ENCODE measurements at places on chromosomes 12 and 14.

- DNase-seq: no peak
Observed at GRCh38 chr12:122872815-122873361, 23.0 kb downstream of the VPS37B start.

GRCh38 chr14:51147183-51147582, 52.3 kb upstream of the TRIM9 start:
- DNase-seq: no peak

DNA sequence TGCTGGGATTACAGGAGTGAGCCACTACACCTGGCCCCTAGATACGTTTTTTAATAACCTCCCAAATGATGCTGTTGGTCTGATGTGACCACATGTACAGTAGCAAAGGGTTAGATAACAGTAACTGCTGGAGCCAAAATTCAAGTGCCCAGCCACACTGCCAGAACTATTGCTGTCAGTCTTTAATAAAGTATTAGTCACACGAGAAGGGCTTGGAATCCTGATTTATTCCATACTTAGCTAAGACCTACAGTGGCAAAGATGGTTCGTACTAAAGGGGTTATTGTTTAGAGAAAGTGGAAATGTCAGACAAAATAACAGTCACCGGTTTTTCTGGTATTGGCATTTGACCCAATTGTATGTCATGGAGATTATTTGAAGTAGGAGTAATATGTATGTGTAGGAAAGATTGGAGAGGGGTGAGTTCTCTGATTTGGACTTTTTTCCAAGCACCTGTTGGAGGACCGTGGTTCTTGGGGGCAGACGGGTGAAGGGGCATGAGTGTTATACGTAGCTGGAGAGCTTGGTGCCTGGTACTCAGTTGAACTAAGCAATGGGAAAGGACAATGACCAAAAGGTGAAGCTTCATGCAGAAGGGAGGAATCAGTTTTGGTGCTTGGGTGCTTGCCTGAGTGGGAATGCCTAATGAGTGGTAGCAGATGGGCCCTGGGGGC, 9.7 kb downstream of the TUBA1C start:
- DNase-seq: no peak

DNA sequence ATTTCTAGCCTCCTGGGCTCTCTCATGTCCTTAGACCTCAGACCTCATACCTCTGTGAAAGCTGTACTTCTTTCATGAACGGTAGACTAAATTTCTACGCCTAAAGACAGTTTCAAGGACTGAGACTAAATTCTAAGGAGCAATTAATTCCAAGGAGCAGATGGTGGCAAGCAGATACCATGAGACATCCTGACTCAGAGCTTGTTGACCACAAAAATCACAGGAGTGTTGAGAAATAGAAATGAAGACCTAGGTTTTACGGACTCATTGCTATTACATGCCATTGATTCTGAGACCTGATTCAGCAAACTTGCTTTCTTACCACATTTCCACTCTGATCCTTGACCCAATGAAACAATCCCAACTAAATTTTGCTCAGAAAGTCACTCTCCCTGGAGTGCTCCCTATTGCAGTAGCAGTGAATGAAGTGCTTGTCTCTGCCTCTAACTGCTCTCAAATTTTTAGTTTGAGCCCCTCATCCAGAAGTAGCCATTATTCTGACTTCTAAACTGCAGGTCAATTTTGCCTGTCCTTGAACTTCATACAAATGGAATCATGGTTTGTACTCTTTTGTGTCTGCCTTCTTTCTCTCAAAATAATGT, 52.0 kb downstream of the PEX5 start:
- no peak for DNase-seq

GRCh38 chr12:2541631-2542204, 253.1 kb upstream of the FKBP4 start:
- DNase-seq: no peak

- peak; percentile 66 for DNase-seq
Observed at GRCh38 chr12:114662512-114663177, 21.3 kb downstream of the TBX3 start.

DNA sequence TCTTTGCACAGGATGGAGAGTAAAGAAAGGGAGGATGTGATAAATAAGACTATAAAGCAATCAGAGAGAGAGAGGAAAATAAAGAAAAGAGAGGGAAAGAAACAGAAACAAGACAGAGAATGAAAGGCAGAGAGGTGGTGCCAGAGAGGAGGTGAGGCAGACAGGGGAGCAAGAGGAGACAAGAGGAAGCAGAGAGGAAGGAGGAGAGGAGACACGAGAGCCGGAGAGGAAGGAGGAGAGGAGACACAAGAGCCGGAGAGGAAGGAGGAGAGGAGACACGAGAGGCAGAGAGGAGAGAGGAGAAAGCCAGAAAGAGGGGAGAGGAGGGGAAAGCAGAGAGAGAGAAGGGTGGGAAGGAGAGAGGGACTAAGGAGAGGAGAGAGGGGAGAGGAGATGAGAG, 125.2 kb downstream of the PAPOLA start:
- no peak for DNase-seq

DNA sequence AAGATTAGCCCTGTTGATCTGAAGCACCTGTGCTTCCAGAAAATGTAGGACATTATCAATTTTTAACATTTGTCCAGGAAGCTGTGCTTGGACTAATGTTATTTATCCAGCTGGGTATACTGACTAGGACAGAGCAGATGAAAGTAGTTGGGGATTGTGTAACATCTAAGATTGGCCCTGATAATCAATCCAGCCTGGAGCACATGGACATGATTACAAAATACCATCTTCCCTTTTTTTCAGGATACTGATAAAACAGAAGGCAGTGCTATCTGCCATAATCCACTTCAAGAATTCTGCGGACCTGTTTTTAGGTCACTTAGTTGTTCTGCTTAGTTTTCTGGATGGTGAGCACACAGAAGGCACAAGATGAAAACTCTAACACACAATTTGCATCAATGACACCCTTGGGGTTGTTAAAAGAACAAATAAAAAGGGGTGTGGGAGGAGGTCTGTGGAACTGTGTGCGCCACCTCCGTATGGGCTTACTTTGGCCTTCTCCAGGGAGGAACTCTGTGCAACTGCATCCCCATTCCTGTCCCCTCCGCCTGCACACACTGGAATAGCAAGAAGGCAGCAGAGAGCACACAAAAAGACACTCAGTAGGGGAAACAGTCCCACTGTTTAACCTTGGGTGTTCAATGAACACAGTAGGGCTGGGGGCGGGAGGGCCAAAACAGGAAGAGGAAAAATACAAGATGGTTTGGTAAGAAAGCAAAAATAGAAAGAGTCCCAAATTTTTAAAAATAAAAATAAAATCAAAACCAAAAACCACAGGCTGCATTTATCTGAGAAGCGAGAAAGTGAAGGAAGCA, 31.1 kb upstream of the DUSP6 start:
- DNase-seq: no peak

- no peak for DNase-seq
Observed at GRCh38 chr12:129152351-129153104, 299.2 kb downstream of the GLT1D1 start.

DNA sequence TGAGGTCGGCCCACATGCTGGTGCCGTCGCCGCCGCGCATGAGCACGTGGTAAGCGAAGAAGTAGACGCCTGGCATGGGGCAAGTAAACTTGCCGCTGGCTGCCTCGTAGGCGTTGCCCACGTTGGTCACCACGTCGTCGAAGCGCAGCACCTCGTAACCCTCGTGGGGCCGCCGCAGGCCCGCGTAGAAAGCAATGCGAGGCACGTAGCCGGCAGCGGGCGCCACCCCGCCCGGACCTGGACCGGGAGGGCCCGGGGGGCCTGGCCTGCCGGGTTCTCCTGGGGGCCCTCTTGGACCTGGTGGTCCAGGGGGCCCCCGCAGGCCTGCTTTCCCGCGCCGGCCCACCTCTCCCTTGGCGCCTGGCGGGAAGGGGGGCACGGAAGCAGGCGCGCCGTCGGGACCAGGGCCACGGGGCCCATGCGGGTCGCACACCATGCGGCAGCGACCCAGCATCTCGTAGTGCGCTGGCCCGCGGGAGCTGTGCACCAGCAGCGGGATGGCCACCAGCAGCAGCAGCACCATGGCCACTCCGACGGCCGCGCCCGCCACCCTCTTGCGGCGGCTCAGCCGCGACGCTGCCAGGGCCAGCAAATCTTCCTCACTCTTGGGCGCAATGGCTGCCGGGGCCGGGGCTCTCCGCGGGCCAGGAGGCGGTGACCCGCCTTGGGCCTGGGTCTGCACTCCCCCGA, 888 bp downstream of the C1QL4 start:
- DNase-seq: no peak

DNA sequence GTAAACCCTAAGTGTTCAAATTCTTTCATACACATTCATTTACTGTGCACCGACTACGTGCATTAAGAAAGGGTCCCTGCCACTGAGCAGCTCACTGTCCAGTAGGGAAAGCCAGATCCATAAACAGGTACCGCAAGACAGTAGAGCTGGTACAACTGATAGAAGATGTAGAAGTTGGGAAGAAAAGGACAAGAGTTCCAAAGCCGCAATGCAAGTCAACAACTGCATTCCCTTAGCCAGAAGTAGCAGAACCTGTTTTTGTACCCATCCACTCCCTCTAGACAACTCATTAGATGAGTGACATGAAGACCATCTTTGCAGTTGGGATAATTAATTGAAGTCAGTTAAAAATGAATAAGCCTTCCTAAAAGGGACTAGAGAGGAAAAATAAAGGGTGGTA, 1.3 kb downstream of the SENP1 start:
- DNase-seq: no peak

GRCh38 chr14:104244221-104245011, 106.0 kb downstream of the KIF26A start:
- no peak for DNase-seq

DNA sequence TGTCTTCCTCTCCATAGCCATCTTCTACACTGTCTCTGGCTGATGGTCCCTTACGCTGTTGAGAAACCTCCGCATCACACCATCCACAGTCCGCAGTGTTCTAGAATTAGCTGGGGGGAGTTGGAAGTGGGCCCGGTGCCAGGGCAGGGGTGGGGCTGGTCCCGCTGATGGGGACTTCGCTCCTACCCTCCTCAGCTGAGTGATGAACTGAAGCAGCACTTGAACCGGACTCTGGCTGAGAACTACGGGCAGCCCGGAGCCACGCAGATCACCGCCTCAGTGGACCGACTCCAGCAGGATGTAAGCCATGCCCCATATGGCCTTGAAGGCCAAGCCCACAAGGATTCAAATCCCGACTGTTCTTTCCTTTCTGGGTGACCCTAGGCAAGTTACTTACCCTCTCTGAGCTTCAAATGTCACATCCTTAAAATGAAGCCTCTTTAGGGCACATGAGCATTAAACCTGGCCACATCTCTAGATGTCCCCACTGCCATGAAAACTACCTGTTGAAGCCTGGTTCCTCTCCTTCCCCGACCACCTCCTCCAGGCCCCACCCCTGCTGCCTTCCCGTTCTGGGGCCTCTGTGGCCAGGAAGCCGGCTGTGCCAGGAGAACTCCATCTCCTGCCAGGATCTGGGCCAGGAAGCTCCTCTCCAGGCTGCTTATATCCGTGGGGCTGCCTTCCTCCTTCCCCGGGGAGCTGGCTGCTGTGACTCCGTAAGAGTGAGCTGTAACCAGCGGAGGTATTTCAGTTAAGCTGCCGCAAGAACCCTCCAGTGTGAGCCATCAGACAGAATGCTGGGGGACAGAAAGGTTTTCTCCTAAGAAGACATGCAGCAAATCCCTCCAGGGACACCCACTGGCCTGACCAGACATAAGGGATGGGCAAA, 53.1 kb downstream of the TSPAN11 start:
- no peak for DNase-seq

DNA sequence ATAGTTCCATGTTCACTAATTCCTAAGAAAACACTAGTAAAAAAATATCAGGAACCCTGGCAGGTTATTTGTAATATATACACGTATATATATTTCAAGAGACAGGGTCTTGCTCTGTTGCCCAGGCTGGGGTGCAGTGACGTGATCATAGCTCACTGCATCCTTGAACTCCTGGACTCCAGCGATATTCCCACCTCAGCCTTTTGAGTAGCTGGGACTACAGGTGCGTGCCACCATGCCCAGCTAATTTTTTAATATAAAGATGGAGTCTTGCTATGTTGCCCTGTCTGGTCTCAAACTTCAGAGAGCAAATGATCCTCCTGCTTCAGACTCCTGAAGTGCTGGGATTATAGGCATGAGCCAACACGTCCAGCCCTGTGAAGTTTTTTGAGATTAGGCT, 16.2 kb downstream of the GPRC5A start:
- no peak for DNase-seq

DNA sequence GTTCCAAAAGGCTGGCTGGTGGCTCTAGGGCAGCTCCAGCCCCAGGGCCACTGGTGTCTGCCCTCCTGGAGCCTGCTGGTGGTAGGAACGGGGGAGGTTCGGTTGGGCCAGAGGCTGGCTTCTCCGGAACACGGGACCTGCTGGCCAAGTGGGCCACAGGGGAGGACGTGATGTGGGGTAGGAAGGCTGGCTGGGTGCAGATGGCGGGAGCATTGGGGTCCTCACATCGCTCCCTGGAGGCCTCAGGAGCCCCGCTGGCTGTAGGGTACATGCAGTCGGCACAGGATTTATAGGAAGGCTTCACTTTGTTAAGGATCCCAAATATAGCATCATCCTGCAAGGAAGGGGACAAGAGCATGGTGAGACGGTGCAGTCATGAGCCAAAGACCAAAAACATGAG, 57.6 kb upstream of the CORO1C start:
- no peak for DNase-seq

GRCh38 chr12:25819691-25820090, 138.8 kb upstream of the RASSF8 start:
- peak; percentile 14 for DNase-seq

GRCh38 chr14:64800000-64800399, 79.7 kb downstream of the SPTB start:
- DNase-seq: no peak

DNA sequence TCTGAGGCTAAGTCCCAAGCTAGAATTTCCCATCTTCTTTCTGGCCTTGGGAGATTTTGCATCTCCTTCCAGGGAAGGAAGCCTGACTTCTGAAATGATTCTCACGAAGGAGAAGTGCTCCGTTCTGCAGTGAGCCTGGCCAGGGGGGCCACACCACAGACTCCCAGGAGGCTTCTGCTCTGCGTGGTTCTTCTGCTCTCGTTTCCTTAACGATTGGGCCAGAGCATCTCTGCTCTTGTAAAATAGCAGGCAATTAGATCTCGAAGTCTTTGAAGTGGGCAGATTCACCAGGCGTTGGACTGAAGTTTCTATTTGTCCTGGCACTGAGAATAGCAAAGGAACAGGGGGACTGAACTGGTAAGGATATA, 6.7 kb upstream of the BATF start:
- DNase-seq: no peak

Measured in HAP-1 (cell line).